ENCODE measurements at places on chromosomes 3 and 15.

DNA sequence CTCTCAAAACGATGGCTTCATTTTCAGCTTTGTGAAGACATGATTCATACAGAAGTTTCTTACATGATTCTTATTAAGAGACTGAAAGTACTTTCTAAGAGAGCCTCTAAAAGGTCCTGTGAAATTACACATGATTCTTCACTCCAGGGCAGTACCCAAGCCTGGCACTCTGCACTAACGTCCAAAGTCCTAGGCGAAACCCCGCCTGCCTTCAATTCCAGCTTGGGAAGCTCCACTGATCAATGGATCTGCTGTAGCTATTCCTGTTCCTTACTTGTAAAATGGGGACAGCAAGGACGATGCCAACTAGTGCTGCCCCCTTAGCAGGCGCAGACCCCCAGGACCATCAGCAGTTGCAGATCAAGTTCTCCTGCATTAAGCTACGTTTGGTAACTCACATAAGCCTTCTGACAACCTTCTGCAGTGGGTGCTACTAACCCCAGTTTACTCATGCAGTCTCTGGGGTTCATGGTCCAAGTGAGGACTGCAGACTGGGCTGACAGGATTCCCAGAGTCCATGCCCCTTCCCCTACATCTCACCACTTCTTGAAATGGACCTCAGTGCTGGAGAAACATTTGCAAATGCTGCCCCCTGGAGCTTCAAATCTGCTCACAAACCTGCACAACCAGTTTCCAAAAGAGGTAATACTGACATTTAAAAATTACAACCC is 10.6 kb downstream of the CHCHD4 start:
- no peak for DNase-seq

DNA sequence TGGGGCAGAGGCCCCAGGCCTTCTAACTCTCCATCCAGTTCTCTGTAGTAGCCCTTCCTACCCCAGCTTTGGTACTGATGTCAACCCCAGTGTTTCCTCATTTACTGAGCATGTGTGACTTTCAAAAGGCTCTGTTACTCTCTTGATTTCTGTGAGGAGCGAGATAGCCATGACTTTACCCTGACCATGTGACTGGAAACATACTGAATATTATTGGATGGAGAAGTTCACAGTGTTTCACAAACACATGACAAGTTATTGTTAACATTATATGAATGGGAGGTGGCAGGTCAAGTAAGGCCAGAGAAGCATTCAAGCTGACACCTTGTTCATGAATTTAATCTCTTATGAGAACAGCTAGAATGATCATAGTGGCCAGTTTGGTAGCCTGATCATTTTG is 53.7 kb downstream of the MAGI1 start:
- no peak for DNase-seq

DNA sequence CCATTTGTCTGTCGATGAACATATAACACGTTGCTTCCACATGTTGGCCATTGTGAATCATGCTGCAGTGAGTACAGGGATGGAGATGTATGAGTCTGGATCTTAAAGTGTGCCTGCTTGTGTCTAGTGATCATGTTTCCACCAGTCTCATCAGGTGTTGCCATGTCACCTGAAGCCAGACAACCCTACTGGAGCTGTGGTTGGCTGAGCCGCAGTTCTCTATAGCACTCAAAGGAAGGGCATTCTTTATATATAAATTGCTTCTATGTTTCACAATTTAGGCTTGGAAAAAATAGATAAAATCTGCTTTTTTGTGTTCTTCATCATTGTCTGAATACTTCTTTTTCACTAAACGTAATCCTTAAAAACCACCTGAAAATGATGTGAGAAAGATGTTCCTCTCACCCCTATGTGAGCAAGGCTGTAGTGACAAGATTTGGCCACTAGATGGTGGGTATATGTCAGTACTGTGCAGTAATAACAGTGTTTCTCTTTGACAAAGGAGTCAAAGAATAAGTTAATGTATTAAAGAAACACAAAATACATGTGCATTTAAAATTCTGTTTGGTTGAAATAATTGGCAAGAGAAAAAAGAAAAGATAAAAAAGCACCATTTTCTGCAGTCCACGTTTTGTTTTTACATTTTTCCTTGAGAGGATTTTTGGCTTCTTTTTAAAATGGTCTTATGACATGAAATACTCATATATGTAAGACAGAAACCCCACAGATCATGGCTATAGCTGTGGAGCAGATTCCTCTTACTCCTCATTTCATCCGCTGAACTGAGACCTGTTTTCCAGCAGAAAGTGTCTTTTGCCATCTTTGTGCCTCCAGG is 394.5 kb upstream of the DPPA4 start:
- no peak for DNase-seq

- no peak for DNase-seq
Observed at GRCh38 chr3:127665586-127665985, 7.2 kb upstream of the ABTB1 start.

- no peak for DNase-seq
Observed at GRCh38 chr3:51471775-51472652, 27.8 kb downstream of the DCAF1 start.

DNA sequence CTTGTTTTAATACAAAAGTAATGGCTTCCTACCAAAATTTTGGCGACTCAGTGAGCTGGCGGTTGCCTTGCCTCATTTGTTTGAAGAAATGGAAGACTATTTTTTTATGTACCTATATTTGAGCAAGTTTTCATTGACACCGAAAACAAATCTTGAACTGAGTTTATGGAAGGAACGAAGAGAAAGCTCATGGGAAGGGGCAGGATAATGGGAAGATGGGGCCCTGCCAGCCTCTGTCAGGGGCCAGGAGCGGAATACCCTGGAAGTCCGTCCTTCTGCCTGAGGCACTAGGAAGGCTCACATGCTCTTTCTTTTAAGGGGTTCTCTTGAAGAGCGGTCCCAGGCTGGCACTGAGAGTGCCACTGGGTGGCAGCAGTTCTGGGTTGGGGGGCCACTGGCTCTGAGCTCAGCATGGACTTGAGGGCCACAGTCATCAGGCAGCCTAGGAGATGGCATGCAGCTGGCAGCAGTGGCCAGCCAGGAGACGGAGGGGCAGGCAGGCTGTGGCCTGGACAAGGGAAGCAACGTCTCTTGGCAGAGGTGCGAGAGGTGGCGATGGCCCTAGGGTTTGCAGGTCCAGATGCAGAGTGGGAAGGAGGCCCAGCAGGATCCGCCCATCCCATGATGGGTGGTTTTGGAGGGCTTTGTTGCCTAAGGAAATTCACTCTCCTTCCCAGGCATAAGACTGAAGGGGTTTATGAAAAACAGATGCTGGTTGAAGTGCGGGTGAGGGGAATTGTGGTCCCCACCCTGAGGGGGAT is 41.6 kb downstream of the ISG20 start:
- DNase-seq = no peak

- no peak for DNase-seq
Observed at GRCh38 chr3:16871915-16872842, 12.6 kb upstream of the PLCL2 start.

DNA sequence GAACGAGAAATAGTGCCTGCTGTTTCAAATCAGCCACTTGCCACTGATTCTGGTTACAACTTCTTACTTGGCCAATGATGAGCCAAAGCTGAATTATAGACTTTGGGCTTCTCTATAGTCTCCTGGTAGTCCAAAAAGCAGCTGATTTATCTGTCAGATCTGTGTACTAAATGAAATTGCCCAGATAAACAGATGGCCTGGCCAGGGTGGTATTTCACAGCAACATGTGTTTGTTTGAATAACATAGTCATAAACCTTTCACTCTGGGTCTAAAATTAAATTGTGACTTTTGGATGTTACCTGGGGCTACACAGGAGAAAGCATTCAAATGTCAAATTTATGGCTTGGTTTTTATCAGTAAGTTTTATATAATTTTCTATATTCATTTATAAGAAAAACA is 147.0 kb downstream of the NECTIN3 start:
- DNase-seq = no peak

- no peak for DNase-seq
Observed at GRCh38 chr3:185934767-185935464, 2.9 kb downstream of the TRA2B start.

DNA sequence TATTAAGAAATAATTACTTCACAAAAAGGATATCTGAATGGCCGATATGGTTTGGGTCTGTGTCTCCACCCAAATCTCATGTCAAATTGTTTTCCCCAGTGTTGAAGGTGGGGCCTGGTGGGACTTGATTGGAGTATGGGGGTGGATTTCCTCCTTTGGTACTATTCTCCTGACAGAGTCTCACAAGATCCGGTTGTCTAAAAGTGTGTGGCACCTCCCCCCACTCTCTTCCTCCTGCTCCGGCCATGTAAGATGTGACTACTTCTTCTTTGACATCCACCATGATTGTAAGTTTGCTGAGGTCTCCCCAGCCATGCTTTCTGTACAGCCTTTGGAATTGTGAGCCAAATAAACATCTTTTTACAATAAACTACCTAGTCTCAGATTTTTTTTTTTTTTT is 34.5 kb downstream of the ZBTB11 start:
- DNase-seq = no peak

GRCh38 chr3:172707967-172708366 is 2.9 kb downstream of the NCEH1 start:
- DNase-seq = no peak

DNA sequence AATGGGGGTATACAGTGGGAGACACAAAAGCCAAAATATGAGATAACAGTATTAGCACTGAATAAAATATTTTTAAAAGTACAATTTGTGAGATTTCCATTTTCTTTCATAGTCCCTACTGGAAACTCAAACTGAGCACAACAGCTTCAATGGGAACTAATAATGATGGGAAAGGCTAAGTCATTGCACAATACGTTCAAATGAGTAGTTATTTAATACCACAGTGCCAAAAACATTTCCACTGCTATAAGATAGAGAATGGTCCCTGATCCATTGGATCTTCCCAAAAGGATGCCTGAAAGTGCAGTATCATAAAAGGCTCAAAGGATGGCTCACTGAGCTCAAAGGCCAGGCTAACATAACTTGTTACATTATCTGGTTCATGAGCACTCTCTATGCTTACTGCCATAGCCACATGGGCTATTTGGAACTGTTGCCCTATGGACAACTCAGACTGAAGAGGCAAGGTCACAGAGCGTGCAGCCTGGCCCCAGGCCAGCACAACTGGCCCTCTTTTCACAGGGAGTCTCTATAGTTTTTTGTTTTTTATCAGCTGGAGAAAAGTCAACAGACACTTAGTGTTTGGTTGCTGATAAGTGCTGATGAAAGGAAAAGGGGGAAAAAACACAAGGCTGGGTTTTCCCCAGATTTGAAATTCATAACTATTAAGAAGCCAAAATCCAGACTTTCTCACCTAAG is 54.1 kb upstream of the PPIB start:
- DNase-seq = no peak

DNA sequence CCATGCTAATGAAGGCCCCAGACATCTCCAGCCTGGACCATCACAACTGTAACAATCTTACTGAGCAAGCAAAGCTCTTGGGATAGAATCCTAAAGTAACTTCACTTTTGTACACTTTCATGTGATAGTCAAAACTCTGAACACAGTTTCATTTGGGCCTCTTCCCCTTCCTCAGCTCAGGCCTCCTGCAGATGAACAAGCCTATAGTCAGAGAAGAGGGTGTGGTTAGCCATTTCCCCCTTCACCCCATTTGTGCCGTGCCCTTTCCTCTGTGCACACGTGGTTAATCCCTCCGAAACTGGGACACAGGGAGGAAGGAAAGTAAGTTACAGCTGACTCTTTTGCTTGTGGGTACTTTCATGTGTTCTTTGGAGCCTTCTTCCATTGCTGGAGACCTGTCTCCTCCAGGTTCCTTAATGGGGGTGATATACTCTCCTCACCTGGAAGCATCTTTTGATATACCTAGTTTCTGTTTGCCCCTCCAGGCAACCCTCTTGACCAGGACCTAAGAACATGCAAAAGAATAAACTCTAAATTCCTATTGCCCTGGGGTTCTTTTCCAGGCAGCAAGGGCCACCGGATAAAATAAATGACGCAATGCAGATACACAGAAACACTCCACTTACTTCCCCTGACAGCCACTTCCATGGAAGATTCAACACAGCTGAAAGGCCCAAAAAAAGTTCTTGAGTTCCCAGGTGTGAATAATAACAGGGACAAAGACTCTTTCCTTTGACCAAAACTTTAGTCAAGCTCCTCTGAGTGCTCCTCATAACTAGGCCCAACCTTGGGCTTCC is 29.6 kb upstream of the CSTA start:
- no peak for DNase-seq

DNA sequence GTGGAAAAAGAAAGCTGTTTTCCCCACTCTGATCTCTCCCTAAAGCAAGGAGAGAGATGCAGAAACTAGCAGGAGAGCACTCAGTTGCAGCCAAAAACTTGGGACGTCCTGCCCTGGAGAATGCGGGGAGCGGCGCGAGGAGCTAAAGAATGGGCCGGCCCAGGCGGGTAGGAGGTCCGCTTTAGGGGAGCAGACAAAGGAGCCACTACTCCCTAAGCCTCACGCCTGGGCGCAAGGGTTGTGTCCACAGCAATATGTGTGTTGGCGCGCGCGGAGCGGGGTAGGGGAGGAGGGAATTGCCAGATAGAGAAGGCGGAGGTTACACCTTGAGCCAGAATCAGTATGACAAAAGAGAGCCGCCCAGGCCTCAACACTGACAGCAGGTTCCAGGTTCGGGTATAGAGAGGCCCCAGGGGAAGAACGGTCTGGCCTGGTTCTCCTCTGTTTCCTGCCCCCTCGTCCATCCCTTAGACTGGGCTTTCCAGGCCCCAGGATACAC is 2.9 kb downstream of the WNT5A start:
- no peak for DNase-seq

- peak; percentile 70 for DNase-seq
Observed at GRCh38 chr3:50600841-50601591, 10.6 kb downstream of the CISH start.

- DNase-seq = no peak
Observed at GRCh38 chr3:66336333-66336766, 115.5 kb downstream of the SLC25A26 start.

- DNase-seq = no peak
Observed at GRCh38 chr15:85426481-85426880, 46.1 kb downstream of the AKAP13 start.

GRCh38 chr15:42890161-42890913 is 30.2 kb downstream of the TTBK2 start:
- DNase-seq = no peak

DNA sequence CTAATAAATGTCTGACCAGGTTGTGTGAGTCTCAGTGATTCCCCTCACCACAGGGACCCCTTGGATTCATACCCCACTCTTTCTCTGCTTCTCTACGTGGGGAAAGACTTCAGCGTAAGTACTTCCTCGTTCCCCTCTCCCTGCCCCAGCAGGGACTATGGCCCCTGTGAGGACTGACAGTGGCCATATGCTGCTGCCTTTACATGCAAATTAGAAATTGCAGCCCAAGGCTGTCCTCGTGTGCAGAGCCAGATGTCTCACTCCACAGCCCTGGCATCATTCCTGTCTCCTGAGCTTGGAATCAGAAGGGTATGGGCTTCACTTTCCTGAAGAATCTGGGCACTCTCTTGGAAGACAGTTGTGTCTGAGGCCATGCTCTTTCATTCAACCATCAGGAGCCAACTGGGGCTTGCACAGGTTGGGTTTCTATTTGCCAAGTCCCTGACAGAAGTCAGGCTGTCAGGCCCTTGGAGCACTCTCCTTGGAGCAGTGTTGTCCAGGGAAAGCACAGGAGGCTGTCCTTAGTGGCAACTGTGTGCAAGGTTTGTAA is 30.5 kb upstream of the IQCF2 start:
- DNase-seq = no peak

GRCh38 chr15:92159906-92160841 is 233.5 kb upstream of the ST8SIA2 start:
- no peak for DNase-seq

Data from cortex of kidney (tissue), 1 donor.